HS-27A (cell line): ENCODE measurements at places on chromosomes 12 and 14.

DNA sequence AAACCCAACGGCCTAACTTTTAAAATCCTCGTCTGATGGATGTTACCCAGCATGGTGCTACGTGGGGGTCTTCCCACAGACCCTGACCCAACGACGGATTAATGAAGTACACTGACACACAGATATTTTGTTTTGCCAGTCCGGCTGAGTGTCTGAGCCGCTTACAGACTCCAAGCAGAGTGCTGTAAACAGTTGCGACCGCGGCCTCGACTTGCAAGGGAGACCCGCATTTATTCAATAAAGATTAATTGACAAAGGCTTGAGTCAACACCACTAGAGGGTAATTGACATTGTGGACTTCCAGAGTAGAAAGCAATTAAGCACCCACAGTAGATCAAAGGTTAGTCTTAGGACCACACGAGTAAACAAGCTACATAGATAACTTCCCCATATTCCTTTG, 1042.4 kb downstream of the AACS start:
- DNase-seq = no peak

DNA sequence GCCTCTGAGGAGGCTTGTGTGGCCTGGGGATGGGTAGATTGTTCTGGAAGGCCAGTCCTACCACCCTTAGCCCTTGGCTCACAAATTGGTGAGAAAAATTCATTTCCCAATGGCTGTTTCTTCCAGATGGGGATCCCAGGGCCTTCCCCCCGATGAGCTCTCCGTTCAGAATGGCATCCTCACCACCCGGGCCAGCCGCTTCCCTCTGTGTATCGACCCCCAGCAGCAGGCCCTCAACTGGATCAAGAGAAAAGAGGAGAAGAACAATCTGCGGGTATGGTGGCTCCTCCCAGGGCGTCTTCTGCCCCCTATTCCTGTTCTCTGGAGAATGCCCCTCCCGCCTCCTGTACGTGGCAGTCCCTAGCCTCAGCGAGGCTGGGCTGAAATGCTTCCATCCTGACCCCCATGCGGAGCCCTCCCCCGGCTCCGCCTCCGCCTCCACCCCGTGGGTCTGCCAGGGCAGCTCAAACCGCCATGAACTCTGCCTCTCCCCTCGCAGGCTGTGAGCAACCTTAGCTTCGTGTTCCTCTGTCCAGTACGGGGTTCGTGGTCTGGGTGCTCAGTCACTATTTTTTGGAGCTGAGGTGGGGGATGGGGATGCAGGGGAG, 57.8 kb downstream of the CCDC92 start:
- DNase-seq = no peak

DNA sequence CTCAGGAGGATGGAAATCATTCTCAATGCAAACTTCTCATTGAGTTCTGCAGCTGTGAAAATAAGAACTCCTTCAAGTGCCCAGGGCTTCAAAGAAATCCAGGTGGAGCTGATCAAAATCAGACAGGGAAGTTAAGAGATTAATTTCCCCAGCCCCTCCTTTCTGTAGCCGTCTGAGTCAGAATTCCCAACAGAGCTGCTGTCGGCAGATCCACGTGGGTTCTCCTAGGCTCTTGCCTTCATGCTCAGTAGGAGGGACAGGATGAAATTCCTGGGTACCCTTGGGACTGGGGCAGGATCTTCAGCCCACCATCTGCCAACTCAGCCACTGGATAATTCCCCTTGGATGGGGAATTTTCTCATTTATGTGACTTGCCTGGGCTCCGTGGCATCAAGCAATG, 13.3 kb downstream of the TGFB3 start:
- no peak for DNase-seq

GRCh38 chr12:56749359-56749758, 2.8 kb downstream of the PRIM1 start:
- no peak for DNase-seq

DNA sequence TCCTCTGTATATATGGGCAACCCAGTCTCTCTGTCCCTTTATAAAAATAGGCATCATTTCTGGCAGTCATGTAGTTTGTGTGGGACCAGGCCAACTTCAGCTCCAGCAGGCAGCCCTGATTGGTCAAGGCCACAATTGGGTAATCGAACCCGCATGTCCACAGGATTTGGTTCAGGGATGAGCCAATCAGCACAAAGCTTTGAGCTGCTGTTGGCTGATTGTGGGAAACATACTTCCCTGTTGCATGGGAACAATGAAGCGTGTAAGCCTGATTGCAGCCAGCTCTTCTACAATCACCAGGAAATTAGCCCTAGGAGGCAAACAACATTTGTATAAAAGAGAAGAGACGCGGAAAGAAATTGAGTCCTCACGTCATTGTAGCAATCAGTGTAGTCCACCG, 328.6 kb downstream of the PCNX1 start:
- DNase-seq = no peak

- DNase-seq = no peak
Measured at GRCh38 chr12:5439371-5439771, 7.5 kb downstream of the NTF3 start.

DNA sequence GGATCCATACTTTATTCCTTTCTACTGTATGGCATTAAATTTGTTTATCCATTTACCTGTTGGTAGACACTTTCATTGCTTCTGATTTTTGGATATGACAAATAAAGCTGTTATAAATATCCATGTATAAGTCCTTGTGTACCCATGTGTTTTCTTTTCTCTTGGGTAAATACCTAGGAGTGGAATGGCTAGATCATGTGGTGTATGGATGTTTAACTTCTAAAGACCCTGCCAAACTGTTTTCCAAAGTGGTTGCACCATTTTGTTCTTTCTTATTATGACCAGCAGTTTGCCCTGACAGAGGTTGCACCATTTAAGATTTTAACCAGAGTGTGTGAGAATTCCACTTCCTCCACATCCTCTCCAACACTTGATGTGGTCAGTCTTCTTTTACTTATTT, 6.0 kb upstream of the DAZAP2 start:
- no peak for DNase-seq

GRCh38 chr12:127411166-127411915, 855.6 kb upstream of the TMEM132C start:
- DNase-seq = no peak
